ENCODE measurements at places on chromosomes 2 and 18.

DNA sequence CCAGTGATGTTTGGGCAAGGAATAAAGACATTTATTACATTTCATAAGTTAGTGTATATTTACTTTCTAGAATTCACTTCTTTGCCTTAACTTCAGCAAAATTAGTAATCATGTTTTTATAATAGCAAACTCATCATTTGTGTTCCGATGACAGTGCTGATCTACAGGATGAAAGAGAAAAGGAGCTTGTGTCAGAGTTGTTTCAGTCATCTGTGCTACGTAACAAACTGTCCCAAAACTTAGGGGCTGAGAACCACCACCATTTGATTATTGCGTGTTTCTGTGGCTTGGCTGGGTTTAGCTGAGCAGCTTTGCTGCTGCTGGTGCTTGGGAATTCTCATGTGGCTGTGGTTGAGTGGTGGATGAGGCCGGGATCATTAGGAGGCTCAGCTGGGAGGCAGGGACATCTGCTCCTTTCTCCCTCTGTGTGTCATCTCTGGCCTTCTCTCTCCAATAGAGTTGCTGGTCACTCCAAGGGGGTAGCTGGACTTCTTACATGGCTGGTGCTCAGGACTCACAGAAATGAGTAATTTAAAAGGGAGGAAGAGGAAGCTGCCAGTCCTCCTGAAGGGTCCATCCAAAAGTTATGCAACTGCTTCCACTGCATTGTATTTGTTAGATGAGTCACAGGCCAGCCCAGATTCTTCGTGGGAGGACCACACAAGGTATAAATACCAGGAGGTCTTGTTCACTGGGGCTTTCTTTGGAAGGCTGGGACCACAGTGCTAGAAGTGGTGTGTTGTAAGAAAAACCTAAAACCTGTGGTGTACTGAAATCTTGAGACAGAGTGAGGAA, 43.4 kb upstream of the HAAO start:
- DNase-seq, result no peak

GRCh38 chr18:76374330-76375281, 120.4 kb downstream of the ZNF516 start:
- peak; percentile 43 for DNase-seq

GRCh38 chr2:15042801-15043217, 410.3 kb downstream of the LRATD1 start:
- no peak for DNase-seq

GRCh38 chr18:25298853-25299274, 53.1 kb downstream of the ZNF521 start:
- DNase-seq, result no peak

- no peak for DNase-seq
Observed at GRCh38 chr2:239912938-239913635, 112.1 kb downstream of the NDUFA10 start.

DNA sequence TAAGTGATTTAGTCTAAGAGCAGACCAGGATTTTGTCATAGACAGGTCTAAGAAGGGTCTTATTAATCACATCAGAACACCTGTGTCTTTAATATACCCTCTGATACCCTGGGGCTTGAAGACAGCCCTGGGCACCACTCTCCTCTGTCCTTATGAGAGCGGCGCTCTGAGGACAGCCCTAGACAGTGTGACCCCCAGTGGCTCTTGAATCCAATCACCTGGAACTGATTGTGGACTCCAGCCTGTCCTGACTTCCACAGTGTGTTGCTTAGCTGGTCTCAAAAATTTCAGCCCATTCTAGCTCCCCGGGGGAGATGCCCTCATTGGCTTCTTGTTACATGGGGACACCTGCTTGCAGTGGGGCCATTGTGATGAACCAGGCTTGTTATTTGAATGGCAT, 195.8 kb upstream of the SMAD2 start:
- DNase-seq, result no peak

DNA sequence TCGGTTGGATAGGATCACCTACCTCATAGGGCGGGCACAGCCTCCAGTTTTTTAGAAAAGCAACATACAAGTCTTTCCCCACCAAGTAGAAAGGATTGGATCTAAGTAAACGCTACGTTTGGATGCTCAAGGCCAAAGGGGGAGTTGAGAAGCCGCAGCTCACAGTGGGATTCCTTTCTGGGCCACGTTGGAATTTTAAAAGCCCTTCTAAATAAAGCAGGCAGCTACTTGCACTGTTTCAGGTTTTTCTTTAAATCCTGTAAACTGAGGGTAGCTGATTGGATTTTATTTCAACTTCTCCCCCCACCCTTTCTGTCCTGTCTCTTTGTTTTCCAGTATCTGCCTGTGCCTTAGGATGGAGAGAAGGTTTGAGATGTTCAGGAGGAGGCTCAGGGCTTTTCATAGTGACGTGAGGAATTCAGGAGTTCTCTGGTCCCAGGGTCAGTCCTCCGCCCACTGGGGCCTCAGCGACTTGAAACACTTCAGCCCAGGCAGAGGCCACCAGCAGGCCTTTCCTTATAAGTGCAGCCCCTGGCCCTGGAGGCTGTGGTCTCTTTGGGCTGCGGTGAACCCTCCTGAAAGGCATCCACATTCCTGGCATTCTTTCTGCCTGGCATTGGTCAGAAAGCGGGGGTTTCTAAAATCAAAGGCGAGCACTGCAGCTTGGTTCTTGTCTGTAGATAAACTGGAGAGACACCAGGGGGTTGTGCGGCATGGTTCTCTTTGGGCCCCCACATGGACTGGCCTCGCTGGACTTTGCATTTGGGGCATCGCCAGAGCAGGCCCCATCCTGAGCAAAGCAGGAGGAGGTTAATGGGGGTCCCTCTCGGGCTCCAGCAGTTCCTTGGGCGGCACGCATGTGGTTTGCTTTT, 44.5 kb downstream of the SH3BP4 start:
- DNase-seq, result no peak

- no peak for DNase-seq
Observed at GRCh38 chr18:64260810-64261209, 111.9 kb upstream of the LINC00305 start.

DNA sequence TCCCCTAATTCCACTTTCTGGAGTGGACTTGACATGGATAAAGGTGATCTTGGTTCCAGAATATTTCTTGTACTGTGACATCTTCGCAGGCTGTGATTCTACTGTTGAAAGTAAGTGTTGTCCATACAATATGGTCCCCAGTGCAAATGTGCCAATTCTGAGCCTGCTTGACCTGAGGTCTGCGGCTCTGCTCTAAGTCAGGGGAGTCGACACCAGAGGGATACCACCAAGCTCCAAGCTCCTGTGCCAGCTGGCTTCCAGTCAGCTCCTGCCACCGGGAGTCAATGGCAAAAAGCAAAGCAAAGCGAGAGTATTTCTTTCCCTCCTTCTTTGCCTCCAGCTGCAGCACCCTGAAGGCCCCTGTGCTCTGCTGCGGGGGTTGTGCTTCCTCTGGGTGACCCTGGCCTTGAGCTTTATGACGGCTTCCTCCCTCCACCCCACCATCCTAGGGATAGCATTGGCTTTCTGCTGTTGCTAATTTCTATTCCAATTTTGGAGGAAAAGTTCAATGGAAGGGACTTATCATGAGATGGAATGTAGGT, 50.4 kb downstream of the SLC35F5 start:
- no peak for DNase-seq

- DNase-seq, result no peak
Observed at GRCh38 chr2:135163306-135163705, 111.2 kb downstream of the RAB3GAP1 start.

GRCh38 chr18:69870736-69871135, 76.9 kb downstream of the CD226 start:
- DNase-seq, result no peak

DNA sequence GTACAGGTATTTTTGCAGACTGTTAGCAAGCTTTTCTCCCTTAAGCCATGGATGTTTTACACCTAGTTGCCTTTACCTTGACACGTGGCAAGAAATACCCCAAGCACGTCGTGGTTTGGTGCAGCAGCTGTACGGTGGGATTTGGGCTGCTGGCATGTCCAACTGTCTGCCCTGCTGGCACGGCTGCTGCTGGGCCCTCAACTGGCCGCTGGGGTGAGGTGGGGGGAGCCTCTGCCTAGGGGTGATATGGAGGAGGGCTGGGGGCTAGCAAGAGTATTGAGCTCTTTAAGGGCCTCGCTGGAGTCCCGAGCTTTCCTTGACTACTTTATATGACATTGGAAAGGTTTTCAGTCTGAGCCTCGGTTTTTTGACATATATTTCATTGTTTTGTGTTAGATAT, 41.6 kb downstream of the LPIN1 start:
- no peak for DNase-seq

- DNase-seq, result no peak
Observed at GRCh38 chr2:174389542-174389941, 6.0 kb upstream of the SCRN3 start.

GRCh38 chr2:69109255-69109654, 96.3 kb downstream of the ANTXR1 start:
- DNase-seq, result no peak

DNA sequence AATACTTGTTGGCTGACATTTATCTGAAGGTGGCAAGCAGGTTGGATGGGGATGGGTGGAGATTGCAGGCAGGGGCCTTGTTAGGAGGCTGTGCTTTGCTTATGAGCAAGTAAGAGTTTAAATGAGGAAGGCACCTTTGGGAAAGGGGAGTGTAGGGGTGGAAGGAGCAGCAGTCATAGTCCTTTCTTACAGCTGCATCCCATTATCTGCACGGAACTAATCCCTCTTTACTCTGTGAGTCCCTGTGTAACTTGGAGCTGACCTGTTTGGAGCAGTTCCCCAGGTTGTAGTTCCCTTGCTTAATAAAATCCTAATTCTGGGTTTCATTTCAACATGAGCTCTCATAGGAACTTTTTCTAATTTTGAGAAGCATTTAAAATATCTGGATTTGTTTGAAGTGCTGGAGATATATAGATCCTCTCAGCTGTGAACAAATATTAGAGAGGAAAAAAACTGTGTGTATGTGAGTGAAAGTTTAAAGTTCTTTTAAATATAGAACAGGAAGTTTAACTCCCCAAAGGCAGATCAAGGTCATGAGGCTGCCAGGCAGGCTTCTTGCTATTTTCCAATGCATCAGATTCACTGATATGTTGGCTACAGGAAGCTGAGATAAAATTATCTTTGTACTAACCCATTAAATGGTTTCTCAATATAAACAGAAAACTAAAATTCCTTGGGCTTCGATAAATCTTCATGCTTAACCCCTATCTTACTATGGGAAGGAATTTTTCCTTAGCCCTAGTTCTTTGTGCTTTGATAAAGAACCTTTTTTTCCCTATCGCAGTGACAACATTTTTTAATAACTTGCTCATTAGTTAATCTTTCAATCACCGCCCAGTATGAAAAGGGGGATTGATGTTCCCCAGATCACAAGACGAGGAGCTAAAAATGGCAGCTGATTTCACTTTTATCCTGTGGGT, 104.6 kb upstream of the EML6 start:
- DNase-seq, result no peak

GRCh38 chr2:26559044-26559405, 81.1 kb upstream of the OTOF start:
- DNase-seq, result no peak

DNA sequence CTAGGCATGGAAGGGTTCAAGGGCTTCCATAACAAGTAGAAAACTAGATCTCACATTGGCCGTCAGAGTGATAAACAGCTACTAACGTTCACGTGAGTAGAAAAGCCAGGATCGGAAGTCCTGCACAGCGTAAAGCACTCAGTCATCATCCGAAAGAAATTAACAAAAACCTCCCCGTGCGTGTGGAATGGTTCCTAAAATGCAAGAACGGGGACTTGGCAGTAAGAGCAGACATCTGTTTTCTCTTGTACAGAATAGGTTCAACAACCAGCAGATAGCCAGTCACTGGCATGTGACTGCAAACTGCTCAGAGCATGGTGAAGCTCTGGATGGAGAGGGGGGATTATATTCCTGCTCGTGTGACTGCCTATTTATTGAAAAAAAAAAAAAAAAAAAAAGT, 106.9 kb upstream of the ITGB6 start:
- DNase-seq, result no peak

DNA sequence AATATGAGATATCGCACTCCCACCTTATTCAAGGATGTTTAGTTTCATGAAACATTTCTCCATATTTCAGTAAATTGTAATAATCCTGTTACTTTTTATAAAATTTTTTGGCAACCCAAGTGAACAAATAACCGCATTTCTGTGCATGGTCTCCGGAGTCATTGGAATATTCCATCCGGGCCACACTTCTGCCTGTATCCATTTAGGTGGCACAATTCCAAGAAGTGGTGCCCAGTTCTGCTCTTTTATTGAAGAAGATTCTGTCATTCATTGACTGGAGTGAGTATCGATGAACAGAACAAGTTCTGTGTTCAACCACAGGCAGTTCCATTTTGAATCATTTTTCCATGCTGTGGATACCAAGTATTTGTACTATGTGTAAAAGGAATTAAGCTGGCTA, 26.6 kb upstream of the ICOS start:
- no peak for DNase-seq

- peak; percentile 25 for DNase-seq
Observed at GRCh38 chr2:215878476-215879063, 134.8 kb downstream of the MREG start.

DNA sequence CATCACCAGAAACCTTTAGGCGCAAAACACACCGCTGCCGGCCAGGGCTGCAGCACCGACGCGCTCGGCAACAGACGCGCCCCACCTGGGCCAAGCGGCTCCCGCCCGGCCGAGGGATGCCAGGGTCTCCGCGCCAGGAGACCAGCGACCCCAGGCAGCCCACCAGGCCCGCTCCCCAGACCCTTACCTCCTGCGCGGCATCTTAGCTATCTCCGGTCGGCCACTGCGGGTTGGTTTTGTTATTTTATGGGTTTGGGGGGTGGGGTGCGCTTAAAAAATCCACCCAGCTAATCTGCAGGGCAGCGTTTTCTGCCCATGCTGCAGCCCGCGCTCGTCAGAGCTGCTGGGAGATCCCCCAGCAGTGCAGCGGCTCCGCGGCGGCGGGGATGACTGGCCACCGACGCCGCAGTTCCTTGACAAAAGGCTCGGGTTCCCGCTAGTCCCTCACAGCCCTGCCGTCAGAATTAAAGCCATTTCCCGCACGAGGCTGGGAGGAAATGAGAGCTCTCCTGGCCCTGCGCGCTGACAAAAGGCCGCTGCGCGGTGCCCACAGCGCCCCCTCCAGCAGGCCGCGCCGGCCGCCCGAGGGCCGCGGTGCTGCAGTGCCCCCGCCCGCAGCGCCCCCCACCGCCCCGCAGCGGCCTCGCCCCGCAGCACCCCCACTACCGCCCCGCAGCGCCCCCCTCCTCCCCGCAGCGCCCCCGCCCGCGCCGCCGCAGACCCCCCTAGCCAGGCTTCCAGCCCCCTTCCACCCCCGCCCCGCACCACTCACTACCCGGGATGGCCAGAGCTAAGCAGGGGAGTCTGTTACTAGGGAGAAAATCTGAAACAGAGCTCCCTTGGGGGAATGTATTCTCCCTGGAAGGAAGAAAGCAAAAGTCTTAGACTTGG, at the start of gene ADD2:
Gene ADD2, minus strand, starts transcription at position 502 of the 891 bp plus-strand sequence. CDS start 61,792 bp downstream, outside the sequence.
- peak; percentile 32 for DNase-seq

DNA sequence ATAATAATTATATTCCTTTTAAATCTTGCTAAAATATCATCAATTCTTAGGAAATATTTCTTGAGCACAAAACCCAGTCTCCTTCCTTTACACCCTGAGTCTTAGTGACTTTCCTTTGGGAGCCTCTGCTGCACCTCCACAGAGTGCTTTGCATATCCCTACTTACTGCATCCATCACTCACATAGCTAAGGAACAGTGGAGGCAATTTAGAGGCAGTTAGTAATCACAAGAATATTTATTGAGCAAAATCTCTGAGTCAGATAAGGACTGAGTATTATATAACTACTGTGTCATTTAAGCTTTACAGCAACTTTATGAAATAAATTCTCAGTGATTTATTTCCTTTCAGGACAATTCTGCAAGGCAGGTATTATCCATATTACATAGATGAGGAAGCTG, 327.7 kb downstream of the TMX3 start:
- no peak for DNase-seq

All from GM06990 (cell line).